ENCODE measurements at places on chromosomes 1 and 21.

GRCh38 chr1:119908661-119909060, 12.3 kb upstream of the ADAM30 start:
- DNase-seq = no peak

GRCh38 chr1:45272913-45273371, 53.8 kb upstream of the HPDL start:
- DNase-seq = no peak

- DNase-seq = no peak
Observed at GRCh38 chr1:246043556-246043955, 463.5 kb downstream of the SMYD3 start.

- DNase-seq = peak; percentile 59
Observed at GRCh38 chr1:25922971-25923552, 16.8 kb upstream of the STMN1 start.

DNA sequence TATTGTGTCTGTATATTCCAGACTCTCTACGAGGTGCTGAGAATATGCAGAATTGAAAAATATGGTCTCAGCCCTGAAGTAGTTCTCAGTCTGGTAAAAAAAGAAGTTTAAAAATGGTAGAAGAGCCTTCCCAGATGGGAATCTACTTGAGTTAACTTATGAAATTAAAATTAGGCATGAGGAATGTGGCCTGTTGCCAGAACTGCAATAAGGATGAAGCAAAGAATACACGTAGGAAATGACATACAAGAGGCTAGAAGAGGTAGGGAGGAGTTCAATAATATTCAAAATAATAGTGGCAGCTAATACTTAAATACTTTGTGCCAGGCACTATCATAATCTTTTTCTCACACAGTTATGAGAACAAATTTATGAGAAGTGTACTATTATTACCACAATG, 6.3 kb downstream of the ASPM start:
- no peak for DNase-seq
